ENCODE measurements at places on chromosomes 1 and 21.

GRCh38 chr1:113899111-113899510 is 5.5 kb downstream of the AP4B1 start:
- no peak for DNase-seq

- DNase-seq = no peak
These were observed 188.9 kb downstream of the NRIP1 start for GRCh38 chr21:14875704-14876523.

DNA sequence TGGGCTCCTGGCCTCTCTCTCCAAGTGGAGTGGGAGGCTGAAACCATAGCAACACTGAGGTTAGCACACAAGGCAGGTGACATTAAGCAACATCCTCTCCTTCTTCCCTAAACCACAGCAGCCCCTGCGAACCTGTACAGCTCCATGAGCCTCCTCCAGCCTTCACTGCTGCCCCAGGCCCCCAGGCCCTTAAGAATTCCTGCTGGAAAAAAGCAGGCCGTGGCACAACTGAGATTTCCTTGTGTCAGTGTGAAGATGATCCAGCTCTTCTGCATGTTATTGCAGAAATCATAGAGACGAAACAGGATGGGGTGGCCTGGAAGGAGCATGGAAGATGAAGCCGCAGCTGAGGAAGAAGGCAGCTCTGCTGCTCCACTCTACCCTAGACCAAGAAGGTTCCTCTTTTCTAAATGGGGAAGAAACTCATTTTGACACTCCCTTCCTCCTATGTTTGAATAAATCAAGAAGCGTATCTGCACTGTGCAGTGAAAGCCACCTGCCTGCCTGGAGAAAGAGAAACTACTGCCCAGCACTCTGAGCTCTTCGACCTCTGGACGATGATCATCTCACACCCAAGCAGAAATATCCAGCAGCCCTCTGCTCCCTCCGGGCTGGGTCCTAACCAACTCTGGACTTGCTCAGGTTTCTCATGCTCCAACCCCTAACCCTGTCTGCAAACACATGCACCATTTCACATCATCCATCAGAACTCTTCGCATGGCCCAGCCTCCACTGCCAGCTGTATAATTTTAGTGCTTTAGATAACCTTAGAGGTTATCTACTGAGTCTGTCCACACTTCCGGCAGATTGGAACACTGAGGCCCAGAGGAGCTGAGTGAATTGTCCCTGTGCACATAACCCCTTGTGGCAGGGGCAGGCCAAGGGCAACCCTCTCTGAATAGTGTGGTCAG is 20.7 kb downstream of the SH3BP5L start:
- no peak for DNase-seq

DNA sequence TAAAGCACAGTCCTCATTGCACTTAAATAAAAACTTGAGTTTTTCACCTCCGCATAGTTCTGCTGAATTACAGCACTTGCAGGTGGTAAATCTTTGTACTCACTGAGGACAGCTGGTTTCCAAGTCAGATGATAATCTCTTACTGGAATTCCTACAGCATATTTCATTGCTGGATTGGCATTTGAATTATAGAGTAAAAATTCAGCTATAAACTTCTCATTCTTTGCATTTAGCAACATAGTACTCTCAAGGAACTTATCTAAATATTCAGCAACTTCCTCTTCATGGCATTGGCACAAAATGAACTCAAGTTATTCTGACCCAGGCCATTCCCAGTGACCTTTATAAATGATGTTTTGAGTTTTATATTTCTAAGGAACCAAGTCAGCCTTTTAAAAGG is 23.4 kb downstream of the GORAB start:
- no peak for DNase-seq

GRCh38 chr1:150535511-150536287 is 13.5 kb upstream of the ADAMTSL4 start:
- DNase-seq = no peak

GRCh38 chr1:166120281-166120680 is 46.5 kb downstream of the FAM78B start:
- DNase-seq = no peak

DNA sequence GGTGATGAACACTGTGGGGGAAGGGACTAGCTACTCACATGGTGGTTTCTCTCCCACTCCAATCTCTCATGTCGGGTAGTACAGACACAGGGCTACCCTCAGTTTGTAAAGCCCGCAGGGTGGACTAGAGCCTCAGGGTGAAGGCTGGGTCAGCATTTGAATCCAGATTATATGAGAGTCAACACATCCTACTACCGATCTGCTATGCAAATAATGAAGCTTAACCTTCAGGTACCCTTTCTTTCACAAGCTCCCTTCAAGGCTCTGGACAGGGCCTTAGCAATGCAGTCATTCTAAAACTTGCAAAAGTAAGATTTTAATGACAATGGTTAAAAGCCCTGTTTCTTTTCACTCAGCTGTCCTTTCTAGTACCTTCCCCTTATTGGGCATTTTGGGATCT is 5.5 kb upstream of the ZBED6 start:
- no peak for DNase-seq

- no peak for DNase-seq
These were observed 190.9 kb downstream of the GIPC2 start for GRCh38 chr1:78236716-78237115.

GRCh38 chr21:43634618-43635017 is 24.7 kb downstream of the HSF2BP start:
- DNase-seq = no peak

DNA sequence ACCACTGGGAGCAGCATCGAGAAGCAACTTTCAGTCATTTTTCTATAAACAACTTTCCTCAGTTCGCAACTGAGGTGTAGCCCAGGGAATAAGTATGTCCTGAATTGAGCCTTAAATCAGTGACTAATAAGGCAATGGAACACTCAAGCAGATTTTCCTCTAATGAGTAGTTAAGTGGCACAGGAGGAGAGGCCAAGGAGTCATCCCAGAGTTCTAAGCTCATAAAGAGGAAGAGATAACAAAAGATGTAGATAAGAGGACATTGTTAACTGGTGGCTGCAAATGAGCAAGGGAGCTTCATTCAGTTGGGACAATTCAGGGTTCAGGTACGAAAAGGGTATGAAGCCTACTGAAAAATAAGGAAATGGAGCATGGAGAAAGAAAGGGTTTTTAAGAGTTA is 64.5 kb downstream of the LRRC40 start:
- no peak for DNase-seq

- DNase-seq = no peak
These were observed 27.0 kb upstream of the IFNAR2 start for GRCh38 chr21:33202464-33203363.

Measured in NCI-H2171 treated with DMSO at 0.1 percent for 48 hours (cell line).